CD8-positive, alpha-beta memory T cell (primary cell): ENCODE measurements at places on chromosomes 6 and 20. TPM values are rescaled to one million over a fixed set of nuclear protein-coding genes. Genes with fewer than 3 reads are reported as not detected.
A peak's percentile ranks its signal among the peaks of the same experiment; 100 is the strongest.

GRCh38 chr6:2244261-2245102 is 923 bp downstream of the GMDS start:
- DNase-seq: no peak

The SIM1 gene
- total RNA-seq: not detected

DNA sequence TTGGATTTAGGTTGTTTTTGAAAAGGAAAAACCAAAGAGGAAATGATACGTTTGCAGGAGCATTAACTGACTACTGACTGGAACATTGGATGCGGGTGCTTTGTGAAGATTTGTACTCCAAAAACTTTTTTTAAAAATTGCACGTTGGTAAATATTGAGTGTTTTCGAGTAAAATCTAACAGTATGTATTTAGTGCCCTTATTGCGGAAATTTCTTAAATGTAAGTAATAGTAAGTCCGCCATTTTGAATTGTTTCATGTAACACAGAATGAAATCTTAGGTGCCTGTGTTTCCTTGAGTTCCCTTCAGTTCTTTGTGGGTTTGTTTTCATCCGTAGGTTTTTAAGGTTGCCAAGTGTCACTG is 15.2 kb upstream of the LIN28B start:
- no peak for DNase-seq

- no peak for DNase-seq
Observed at GRCh38 chr20:53902968-53903651, 167.3 kb downstream of the BCAS1 start.

GRCh38 chr6:112431803-112432202 is 84.7 kb downstream of the RFPL4B start:
- DNase-seq: no peak

- DNase-seq: peak; percentile 39
Observed at GRCh38 chr6:154156135-154156896, 117.3 kb downstream of the OPRM1 start.

GRCh38 chr6:150347845-150348244 is 21.0 kb upstream of the IYD start:
- no peak for DNase-seq

DNA sequence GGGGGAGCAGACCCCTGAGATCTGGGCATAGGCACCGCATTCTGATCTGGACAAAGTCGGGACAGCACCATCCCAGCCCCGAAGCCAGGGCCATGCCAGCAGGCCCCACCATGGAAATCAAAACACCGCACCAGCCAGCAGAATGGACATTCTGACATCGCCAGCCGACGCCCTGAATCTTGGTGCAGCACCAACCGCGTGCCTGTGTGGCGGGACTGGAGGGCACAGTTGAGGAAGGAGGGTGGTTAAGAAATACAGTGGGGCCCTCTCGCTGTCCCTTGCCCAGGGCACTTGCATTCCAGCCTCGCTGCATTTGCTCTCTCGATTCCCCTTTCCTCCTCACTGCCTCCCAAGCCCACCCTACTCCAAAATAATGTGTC is 2.0 kb downstream of the NNAT start:
- no peak for DNase-seq

- no peak for DNase-seq
Observed at GRCh38 chr6:122077603-122078002, 321.8 kb upstream of the HSF2 start.

- no peak for DNase-seq
Observed at GRCh38 chr20:44488551-44488950, 12.9 kb downstream of the TTPAL start.

The ENPP5 gene
- 0.48 TPM for total RNA-seq

- DNase-seq: no peak
Observed at GRCh38 chr20:42530855-42531448, 658.8 kb downstream of the PTPRT start.

DNA sequence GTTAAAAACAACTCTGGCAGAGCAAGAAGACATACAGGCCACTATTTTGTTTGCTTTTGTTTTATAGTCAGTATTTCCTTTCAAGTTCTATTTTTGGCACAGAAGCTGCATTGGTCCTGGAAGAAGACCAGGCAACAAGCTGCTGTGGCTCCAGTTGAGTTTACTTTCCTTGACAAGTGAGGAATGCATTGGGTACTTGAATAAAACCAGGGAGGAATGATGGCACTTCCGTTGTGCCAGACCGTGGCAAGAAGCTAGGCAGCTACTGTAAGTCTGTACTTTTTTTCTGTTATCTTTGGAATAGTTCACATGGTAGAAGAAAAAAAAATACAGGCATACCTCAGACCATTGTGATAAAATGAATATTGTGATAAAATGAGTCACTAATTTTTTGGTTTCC is 66.3 kb downstream of the NCOA3 start:
- DNase-seq: no peak

GRCh38 chr20:43955750-43956191 is 41.1 kb downstream of the TOX2 start:
- DNase-seq: no peak

The NCOA6 gene
- total RNA-seq: 22.7 TPM

The CST5 gene
- not detected for total RNA-seq

- no peak for DNase-seq
Observed at GRCh38 chr20:709991-710779, 34.6 kb upstream of the SCRT2 start.

The SLC24A3 gene
- not detected for total RNA-seq

The THBS2 gene
- not detected for total RNA-seq

GRCh38 chr20:20536240-20536933 is 168.5 kb downstream of the INSM1 start:
- DNase-seq: no peak

GRCh38 chr6:70652216-70652615 is 15.5 kb upstream of the SMAP1 start:
- no peak for DNase-seq

- DNase-seq: no peak
Observed at GRCh38 chr6:118325220-118325860, 222.8 kb upstream of the PLN start.

The GNAS-AS1 gene
- total RNA-seq: 0.68 TPM

The STMND1 gene
- not detected for total RNA-seq

The RBPJL gene
- total RNA-seq: not detected

The SYNJ2 gene
- total RNA-seq: 17.5 TPM

- DNase-seq: no peak
Observed at GRCh38 chr6:38080360-38080759, 260.8 kb downstream of the ZFAND3 start.

The CD40 gene
- 3.5 TPM for total RNA-seq

The ANKRD66 gene
- not detected for total RNA-seq

The TSHZ2 gene
- total RNA-seq: 1.6 TPM

- no peak for DNase-seq
Observed at GRCh38 chr6:82057846-82058554, 189.5 kb downstream of the IBTK start.
